ENCODE measurements at places on chromosomes 1 and 21.

- no peak for DNase-seq
Measured at GRCh38 chr21:32705139-32705538, 22.7 kb downstream of the SYNJ1 start.

- no peak for DNase-seq
Measured at GRCh38 chr1:178275049-178275448, 181.1 kb downstream of the RASAL2 start.

GRCh38 chr1:4105300-4105880 is 205.3 kb upstream of the C1orf174 start:
- no peak for DNase-seq

GRCh38 chr1:97680470-97680869 is 240.4 kb downstream of the DPYD start:
- DNase-seq: peak; percentile 78

DNA sequence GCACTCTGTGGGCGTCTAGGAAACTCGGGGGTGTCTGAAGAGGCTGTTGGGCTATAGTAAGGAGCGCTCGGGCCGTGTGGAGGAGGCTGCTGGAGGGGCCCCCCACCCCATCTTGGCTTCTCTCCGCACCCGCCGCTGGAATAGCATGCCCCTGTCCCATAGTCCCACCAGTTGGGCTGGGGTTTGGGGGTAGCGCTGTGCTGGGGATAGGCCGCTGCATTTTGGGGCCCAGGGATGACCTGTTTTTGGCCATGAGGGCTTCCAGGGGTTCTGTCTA is 511 bp downstream of the EFNA3 start:
- DNase-seq: no peak

DNA sequence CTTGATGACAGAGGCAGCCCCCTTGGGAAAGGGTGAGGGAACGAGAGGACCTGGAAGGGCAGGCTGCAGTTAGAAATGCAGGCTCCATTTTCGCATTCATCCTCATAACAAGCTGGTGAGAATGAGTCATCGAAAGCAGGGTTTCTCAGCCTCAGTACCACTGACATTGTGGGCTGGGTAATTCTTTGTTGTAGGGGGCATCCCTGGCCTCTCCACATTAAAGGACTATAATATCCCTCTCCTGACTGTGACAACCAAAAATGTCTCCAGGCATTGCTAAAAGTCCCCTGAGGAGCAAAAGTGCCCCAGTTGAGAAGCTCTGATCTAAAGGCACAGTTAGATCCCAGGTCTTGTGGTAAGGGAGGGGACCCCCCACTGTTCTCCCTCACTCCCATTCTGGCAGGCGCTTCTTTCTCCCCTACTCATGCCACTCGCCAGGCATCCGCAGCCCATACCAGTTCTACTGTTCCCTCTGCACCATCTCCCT is 20.4 kb downstream of the KCNN3 start:
- DNase-seq: no peak

DNA sequence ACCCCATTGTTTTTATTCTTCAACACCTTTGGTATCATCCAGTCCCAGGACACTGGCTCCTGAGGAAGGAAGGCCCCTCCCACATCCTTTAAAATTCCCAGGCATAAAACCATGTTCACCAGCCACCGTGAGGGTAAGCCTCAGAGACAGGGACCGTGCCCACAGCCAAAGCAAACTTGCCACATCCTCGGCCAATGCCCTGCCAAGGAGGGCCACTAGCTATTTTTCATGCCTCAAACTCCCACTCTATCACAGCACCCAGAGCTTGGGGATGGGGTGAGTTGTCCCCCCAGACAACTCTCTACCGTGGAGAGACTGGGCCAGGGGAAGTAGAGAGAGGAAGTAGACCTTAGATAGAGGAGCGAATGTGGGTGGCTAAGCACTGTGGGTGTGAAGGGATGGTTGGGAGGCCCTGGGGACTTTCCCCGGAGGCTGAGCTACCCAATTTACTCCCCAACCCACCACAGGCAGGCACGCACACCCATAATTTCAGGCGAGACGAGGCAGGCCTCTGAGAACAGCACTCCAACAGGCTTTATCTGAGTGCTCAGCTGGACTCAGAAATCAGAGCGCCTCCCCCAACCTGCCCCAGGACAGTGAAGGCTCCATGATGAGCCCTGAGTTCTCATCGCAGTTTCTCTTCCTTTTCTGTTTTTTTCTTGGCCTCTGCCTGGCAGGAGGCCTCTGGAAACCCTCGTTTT is 15.9 kb upstream of the BTG2 start:
- peak; percentile 90 for DNase-seq

GRCh38 chr1:214310010-214310409 is 29.1 kb downstream of the SMYD2 start:
- peak; percentile 78 for DNase-seq

- DNase-seq: no peak
Measured at GRCh38 chr1:227773558-227773957, 38.3 kb downstream of the SNAP47 start.

- no peak for DNase-seq
Measured at GRCh38 chr1:167169642-167170041, 51.0 kb upstream of the POU2F1 start.

DNA sequence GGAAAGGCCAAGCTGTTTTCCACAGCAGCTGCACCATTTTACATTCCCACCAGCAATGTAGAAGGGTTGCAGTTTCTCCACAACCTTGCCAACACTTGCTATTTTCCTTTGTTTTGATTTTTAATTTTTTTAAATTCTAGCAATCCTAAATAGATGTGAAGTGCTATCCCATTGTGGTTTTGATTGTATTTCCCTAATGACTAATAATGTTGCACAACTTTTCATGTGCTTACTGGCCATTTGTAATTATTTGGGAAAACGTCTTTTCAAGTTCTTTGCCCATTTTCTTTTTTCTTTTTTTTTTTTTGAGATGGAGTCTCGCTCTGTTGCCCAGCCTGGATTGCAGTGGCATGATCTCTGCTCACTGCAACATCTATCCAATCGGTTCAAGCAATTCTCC is 53.9 kb downstream of the VCAM1 start:
- DNase-seq: no peak

DNA sequence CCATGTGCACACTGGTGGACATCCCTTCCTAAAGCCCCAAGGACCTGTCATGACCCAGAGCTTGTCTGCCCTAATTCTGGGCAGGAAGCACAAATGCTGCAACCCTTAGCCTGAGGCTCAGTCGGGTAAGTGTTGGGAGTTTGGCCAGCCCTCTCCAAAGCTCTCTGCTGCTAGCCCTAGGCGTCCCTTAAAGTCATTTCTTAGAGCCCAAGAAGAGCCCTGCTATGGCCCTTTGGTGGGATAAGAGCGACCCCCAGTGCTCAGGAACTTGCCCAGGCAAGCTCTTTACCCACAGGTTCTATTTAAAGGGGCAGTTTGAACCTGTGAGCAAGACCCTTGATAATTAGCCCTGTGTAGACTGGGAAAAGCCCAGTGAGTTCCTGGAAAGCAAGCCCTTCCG is 356.8 kb downstream of the RRAGC start:
- peak; percentile 17 for DNase-seq

DNA sequence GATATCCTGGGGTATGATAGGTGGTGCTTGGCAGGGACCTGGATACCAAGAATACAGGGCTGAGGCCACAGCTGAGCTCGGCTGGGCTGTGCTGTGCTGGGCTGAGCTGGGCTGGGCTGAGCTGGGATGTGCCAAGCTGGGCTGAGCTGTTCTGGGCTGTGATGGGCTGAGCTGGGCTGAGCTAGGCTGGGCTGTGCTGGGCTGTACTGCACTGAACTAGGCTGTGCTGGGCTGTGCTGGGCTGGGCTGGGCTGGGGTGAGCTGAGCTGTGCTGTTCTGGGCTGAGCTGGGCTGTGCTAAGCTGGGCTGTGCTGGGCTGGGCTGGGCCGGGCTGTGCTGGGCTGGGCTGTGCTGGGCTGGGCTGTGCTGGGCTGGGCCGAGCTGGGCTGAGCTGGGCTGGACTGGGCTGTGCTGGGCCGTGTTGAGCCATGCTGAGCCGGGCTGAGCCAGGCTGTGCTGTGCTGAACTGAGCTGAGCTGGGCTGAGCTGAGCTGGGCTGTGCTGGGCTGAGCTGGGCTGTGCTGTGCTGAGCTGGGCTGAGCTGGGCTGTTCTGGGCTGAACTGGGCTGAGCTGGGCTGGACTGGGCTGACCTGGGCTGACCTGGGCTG is 94.7 kb upstream of the ACTRT2 start:
- no peak for DNase-seq

GRCh38 chr1:2192031-2192995 is 2.3 kb downstream of the FAAP20 start:
- no peak for DNase-seq

- DNase-seq: no peak
Measured at GRCh38 chr1:229139331-229140118, 131.4 kb upstream of the RAB4A start.

- no peak for DNase-seq
Measured at GRCh38 chr1:10789803-10790702, 6.4 kb downstream of the CASZ1 start.

DNA sequence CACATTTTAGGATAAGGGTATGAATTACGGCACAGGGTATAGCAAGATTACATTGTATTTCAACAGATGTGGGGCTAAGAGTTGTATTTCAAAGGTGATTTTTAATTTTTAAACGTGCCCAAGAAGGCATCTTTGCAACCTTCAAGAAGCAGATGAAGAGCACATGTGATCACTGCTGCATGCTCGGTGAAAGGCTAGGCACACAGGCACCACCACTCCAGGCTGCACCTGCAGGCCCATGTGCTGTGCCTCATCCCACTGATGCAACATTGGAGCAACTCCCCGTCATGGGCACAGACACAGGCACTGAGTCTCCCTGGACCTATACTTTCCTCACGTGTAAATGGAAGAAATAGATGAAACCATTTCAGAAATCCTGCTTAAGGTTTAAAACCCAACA is 23.5 kb downstream of the UBE2G2 start:
- DNase-seq: peak; percentile 33

GRCh38 chr1:225747566-225747965 is 30.1 kb upstream of the SRP9 start:
- no peak for DNase-seq

DNA sequence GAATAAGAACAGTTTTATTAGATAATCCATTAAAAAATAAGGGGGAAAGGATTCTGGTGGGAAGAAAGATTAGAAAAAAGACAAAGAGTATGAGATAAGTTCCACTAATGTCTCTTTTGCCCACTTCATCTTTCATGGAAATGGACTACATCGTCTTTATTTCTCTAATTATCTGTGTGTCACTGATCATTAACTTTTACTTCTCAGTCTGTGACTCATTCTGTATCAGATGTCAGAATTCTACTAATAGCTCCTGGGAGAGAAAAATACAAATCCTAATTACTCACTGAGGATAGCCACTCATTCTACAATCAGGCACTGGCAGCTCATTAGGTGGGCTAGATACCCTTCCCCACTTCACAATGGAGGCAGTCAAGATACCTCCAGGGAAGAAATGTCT is 41.7 kb downstream of the ILDR2 start:
- DNase-seq: no peak

DNA sequence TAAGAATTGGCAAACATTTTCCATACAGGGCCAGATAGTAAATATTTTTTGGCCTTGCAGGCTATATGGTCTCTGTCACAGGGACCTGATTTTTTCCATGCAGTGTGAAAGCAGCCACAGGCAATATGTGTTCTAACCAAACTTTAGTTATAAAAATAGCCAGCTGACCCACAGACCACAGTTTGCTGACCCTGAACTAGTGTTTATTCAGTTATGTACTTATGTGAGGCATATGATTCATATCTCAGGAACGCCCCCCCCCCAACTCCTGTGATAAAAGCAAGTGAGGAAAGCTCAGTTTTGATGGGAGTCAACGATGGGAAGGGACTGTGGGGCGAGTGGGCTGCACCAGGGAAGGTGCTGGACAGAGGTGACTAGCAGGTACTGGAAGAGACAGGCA is 80.1 kb downstream of the HMGB4 start:
- DNase-seq: no peak

- peak; percentile 50 for DNase-seq
Measured at GRCh38 chr1:44786138-44786840, 1.7 kb downstream of the BEST4 start.

DNA sequence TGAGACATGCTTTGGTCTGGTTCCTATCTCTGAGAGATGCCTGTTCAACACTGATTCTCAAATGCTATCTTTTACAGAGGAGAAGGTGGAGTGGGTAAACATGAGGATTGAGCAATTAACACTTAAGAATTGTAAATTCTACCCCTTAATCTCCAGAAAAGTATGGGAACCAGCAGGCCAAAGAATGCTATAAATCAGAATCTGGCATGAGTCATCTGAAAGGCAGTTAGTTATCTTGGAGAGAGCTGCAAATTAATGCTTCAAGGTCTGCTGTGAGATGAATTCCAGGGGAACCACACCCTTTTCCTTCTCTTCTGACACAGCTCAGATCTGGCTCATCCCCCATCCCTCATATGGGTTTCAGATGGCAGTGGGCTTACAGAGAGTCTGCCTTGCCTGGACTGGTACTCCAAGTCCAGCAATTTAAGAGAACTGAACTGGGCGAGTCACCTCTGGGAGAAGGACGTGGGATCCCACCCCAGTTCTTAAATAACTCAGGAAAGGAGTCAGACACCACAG is 5.2 kb downstream of the S100A10 start:
- DNase-seq: peak; percentile 61

DNA sequence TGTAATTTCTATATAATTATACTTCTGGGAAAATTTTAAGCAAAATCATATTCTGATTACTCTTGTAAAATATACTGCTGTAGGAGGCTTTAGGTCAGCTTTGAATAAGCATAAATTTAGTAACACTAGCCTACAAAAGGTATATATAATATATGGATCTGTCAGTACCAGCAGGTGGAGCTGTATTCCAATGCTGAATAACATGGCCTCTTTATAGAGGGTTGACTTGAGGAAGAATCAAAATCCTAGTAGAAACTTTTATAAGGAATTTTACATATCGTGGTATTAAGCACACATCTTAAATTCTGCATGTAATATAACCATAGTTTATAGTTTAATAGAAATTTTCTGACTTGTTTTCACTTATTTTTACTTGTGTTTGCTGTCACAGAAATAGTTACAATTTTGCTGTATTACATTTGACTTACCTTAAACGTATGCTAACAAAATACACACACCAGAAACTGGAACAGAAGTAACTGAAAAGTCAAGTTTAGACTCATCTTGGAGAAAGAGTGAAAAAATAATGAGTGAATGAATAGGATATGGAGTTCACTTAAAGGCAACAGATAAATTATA is 79.3 kb downstream of the HMCN1 start:
- DNase-seq: peak; percentile 84

- DNase-seq: no peak
Measured at GRCh38 chr1:119895102-119895501, 1.2 kb downstream of the ADAM30 start.

DNA sequence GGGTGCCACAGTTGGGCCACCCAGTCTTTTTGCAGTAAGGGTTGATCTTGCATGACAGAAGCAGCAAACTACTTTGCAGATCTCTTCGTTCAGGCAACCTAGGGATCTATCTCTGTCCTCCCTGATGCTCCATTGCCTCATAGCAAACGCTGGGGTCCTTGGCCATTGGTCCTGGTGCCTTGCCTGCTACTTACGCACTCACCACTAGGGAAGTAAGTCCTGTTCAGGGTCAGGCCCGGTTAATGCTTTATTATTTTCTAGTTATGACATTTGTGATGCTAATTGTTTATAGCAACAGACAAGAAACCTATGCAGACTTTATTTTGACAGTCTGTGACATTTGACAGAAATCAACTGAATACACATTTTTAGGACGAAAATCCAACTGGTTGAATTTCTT is 326.5 kb upstream of the FMN2 start:
- no peak for DNase-seq
